ENCODE measurements at places on chromosomes 12 and 14.
A peak's percentile ranks its signal among the peaks of the same experiment; 100 is the strongest.

DNA sequence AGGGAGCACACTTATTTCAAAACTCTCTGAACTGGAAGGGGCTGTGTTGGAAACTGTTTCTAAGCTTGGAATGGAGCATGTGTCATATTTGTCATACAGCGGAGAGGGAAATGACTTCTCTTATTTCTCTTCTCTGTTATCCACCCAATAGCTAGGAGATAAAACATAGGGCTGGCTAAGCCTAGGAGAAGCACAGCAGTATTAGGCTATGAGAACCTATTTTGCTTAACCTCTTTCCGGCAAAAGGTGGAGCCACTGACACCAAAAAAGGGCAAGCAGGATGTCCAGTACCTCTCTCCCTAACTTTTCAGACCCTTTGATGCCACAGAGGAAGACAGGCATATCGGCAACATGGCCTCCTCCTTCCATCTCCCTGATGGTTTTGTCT is 148.3 kb downstream of the CRADD start:
- no peak for DNase-seq

DNA sequence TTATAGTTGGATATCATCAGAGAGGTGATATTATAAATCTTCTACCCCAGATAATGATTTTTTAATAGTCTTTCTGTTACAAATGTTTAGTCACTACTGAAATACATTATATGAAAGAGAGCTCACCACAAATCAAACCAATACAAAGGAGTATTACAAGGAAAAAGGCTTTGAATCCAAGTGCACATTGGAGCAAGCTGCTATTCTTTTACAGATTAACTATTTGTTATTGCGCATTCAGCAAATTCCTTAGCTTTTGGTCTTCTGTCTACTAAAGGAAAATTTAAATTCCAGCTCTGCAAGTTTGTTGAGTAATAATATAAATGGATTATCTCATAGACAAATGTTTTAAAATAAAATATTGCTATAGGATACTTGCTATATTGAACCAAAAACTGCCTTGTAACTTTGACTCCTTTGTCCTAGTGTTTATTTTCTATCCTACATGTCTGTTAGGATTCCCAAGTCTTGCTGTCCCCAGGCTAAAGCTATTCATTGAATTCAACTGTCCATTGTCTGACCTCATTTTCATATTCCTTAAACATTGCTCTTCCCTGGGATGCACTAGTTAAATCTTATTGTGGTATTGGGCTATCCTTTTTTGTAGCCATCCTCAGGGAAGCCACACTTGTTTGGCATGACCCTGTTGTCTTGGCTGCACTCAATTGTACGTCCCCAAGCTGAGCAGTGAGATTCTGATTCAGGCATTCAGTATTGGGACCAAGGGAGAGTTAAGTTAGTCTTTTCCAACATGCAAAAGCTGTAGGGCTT is 41.5 kb downstream of the PDE3A start:
- no peak for DNase-seq

DNA sequence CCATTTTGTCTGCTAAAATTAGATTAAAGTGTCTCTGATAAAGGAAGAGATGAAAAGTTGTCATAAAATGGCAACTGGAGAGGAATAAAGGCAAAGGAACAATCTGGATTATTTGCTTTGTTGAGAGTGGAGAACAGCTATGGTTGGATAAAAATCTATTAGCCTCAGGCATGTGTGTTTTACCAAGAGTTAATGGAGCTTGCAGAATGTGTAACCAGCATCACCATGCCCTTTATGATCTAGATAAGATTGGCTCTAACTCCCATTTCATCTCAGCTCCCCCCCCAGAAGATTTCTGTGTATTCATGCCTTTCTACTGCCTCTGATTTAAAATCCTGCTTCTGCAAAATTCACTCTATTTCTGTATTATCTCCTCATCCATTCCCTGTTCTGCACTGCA is 93.8 kb downstream of the GALC start:
- no peak for DNase-seq

GRCh38 chr12:119870457-119870856 is 6.7 kb downstream of the CIT start:
- DNase-seq: no peak

DNA sequence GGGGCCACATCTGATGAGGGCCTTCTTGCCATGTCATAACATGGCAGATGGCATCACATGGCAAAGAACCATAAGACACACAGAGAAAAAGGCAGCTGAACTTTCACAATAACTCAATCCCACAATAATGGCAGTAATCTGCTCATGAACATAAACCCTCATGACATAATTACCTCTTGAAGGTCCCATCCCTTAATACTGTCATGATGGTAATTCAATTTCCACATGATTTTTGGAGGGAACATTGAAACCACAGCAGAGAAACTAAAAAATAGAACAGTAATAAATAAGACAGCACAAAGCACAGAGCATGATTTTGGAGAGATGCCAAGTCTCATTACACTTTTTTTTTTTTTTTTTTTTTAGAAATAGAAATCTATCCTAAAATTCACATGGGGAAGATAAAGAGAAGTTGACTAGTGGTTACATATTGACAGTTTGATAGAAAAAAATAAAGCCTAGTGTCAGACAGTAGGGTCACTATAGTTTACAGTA is 61.8 kb upstream of the ATF7IP start:
- DNase-seq: no peak

DNA sequence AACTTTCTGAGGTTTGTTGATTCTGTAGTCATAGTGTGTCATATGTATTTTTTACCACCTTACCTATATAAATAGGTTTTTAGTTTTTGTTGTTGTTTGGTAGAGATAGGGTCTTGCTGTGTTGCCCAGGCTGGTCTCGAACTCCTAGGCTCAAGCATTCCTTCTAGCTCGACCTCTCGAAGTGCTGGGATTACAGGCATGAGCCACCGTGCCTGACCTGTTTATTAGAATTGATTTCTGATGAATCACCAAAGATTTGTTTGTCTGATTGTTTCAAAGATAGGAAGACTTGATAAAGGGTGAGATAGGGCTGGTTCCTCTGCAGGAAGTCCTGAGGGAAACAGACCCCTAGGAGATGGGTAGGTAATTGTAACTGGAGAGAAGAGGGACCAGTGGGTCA is 481.6 kb downstream of the PCNX1 start:
- no peak for DNase-seq

GRCh38 chr12:2318286-2318685 is 265.5 kb downstream of the CACNA1C start:
- DNase-seq: no peak

- no peak for DNase-seq
Measured at GRCh38 chr12:91222746-91223145, 40.1 kb upstream of the DCN start.

GRCh38 chr14:103057372-103058163 is at the start of gene CDC42BPB:
Gene CDC42BPB, minus strand, starts transcription at chr14:103057549. Its CDS starts 376 bp downstream, at chr14:103057173.
- peak; percentile 93 for DNase-seq

- DNase-seq: no peak
Measured at GRCh38 chr12:78473136-78473535, 391.4 kb upstream of the SYT1 start.

DNA sequence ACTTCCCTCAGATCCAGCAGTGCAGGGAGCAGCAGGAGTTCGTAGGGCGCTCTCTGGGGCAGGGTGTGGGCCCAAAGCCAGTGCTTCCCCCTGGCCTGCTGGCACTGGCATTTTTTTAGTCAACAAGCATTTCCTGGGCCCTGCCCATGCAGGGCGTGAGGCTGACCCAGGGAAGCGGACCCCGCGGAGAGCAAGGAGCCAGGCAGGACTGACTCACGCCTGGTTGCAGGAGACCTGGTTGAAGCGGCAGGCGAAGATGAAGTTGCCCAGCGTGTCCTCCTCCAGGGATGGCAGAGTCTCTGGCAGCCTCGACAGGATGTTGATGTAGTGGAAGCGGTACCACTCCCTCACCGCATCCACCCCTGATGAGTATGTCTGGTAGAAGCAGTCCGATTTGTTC is 13.5 kb downstream of the SCNN1A start:
- no peak for DNase-seq

DNA sequence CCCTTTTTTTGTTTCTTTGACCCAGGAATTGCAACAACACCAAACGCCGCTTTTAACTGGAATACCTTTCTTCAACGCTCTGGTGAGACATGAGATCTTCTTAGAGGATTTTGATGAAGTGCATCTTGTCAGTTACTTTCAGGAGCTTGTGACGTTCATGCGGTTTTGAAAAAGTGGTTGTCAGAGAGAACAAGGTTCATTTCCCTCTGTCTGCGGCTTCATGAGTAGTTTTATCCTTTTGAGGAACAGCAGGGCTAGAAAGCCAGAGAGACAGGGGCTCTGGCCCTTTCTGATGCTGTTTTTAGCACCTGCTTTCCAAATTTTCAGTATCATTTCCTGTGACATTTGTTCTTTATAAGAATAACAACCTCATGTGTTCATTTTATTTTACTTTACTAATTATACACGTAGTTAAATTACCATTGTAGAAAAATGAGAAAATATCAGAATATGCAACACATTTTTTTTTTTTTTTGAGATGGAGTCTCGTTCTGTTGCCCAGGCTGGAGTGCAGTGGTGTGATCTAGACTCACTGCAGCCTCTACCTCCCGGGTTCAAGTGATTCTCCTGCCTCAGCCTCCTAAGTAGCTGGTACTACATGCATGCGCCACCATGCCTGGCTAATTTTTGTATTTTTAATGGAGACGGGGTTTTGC is 61.8 kb downstream of the GLT1D1 start:
- no peak for DNase-seq

DNA sequence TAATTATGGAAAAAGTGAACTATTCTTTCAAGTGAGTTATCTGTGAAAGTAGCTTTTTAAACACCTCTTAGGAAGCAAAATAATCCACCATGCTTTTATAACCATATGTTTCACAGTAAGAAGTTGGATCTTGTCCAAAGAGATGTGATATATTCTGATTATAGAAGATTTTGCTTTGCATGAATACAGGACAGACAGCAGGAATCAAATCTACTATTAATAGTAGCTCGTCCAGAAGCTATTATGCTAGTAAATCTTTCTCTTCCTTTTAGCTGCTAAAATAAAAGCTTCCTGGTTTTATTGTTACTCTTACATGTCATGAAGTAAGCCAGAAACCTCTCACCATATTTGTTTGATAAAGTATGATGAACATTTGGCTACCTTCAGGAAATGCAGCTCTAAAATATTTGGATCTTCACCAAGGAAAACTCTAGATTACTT is 257.0 kb downstream of the IPO8 start:
- DNase-seq: no peak

DNA sequence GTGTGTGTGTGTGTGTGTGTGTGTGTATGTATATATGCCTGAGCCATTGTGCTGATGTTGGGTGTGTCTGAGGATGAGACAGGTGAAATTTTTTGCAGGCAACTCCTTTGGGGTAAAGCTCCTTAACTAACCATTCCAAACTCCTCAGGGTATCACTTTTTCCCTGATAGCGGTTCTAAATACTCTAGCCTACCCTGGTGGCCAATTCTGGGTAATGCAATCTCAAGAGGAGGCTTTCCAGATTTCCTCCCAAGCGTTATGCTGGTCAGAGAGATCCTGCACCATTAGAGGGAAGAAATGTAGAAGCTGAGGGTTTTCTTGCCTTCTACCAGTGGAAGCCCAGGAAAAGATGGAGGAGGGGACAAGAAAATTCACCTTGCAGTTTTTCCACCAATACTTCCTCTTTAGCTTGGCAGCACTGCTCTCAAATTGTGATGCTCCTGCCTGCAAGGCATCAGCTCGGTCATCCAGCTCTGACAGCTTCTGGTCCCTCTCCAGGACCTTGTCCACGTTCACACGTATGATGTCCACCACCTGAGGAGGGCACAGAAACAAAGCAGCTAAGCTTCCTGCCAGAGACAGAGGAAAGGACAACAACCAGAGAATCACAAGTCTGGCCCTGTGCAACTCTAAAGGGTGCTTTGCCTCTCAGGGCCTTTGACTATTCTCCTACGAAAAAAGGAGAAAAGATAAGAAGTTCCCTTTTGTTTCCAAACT is 4.9 kb downstream of the VAMP1 start:
- peak; percentile 73 for DNase-seq

DNA sequence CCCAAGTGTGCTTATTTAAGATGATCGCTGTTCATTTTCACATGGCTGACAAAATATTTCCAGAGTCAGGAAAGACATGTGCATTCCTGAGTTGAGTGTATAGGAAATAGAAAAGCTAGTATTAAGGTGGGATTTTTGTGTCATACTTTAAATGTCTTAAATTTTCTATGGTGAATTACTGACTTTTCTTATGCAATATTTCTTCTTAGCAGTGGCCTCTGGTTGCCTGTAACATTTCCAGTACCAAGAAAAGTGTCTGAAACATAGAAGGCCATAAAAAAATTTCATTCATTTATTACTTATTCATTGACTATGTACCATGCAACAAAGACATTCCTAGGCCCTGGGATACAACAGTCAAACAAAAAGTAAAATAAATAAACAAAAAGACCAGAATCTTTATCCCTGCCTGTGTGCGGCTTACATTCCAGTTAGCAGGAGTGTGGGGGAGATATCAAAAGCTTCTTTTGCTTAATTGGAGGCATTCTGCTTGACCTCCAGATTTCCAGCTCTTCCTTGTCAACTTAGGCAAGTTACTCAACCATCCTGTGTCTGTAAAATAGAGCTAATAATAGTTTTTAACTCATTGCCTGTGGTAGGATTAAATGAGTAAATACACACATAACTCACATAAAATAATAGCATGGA is 216.3 kb upstream of the FLRT2 start:
- DNase-seq: no peak

- DNase-seq: no peak
Measured at GRCh38 chr14:58119381-58119780, 32.6 kb downstream of the ARMH4 start.

GRCh38 chr14:100615736-100616695 is 28.8 kb upstream of the BEGAIN start:
- DNase-seq: no peak

GRCh38 chr14:94143711-94144110 is 14.3 kb upstream of the IFI27L2 start:
- DNase-seq: no peak

- no peak for DNase-seq
Measured at GRCh38 chr12:40376533-40377267, 151.9 kb downstream of the LRRK2 start.

- DNase-seq: peak; percentile 11
Measured at GRCh38 chr14:76348898-76349297, 27.0 kb upstream of the ESRRB start.

DNA sequence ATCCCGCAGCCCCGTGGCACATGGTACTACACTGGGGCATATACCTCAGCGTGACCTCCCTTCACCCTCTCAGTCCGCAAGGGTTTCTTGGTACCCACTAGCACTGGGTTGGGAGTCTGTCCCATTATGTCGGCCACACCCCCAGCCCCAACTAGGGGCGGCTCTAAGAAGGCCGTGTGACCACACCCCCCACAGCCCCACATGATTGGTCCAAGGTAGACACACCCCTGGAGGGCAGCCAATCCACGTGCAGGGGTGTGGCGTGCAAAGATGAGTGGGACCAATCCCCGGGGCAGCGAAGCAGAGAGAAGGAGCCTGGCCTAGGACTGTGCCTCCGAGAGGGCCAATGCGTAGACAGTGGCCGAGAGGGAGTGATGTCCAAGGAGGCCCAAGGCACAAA is 34.6 kb upstream of the BEGAIN start:
- no peak for DNase-seq

DNA sequence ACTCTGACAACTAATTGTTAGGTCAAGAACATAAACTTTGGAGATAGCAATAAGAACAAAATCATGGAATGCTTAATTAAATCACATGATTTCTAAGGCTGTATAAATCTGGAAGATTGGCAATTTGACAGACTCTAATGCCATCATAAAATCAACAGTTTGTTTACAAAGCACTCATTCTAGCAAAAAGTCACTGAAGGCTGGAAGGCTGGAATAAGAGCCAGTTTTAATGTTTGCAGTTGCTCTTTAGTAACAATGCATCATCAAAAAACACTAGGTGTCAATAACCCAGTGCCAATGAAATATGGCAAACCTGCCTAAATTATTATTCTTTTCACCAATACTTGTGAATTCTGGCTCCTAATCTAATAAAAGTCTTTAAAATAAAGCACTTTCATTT is 65.0 kb downstream of the NUMB start:
- no peak for DNase-seq

Measured in hepatic stellate cell (primary cell).